ENCODE measurements at places on chromosomes 3 and 15.

GRCh38 chr3:150737874-150738679, 24.9 kb downstream of the SIAH2 start:
- DNase-seq: no peak

DNA sequence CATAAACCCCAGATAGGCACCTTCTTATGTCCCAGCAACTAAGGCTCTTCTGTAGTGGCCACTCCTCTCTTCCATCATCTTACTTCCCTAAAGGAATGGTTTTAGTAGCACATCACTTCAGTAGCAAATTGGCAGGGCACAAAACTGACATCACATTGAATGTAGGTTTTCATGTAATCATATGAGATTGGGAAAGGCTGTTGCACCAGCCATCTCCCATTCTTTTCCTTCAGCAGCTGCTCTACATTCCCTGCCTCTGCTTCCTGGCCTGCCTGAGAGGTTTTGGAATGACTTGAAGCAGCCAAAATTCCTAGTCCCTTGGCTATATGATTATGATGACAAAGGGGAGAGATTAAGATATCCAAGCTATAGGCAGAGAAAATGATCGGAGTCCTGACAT, 36.5 kb downstream of the NSUN3 start:
- DNase-seq: no peak

DNA sequence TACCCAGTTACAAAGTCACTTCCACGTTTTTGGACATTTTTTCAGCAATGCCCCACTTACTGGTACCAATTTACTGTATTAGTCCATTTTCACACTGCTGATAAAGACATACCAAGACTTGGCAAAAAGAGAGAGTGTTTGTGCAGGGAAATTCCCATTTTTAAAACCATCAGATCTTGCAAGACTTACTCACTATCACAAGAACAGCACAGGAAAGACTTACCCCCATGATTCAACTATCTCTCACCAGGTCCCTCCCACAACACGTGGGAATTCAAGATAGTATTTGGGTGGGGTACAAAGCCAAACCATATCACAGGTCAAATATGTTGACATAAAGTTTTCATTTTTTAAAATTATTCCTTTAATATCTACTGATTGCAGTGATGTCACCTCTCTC, 16.2 kb upstream of the ABI3BP start:
- no peak for DNase-seq

DNA sequence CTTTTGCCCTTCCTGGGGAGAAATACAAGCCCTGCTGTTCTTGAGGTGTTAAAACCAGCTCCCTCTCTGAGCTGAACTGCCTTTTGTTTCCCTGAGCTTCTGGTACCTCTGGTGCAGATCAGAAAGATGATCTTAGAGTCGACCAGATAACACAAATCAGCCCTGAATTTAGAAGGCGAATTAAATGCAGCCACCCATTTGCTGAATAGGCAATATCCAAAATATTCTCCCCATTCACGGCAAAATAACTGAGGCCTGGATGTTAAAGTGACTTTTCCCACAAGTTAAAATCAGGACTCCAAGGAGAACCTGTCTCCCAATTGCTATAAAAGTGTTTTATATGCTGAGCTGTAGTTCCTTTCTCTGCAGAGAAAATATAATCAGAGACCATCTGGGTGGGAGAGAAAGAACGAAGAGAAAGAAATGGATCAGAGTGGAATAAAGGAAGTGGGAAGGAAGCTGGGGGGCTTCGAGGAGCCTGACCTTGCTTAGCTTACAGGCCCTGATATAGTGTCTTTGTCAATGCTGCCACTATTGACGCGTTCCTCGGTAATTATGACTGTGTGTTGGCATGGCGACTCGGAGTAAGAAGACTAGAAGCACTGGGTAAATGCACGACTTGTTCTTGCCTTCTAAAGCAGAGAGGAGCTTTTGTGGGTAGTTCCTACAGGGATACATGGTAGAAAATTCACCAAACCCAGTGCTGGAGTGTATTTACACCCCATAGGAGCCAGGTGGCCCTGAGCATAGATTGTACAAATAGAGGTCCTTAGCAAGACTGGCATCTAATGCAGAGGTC, 47.5 kb upstream of the POLG start:
- DNase-seq: no peak

DNA sequence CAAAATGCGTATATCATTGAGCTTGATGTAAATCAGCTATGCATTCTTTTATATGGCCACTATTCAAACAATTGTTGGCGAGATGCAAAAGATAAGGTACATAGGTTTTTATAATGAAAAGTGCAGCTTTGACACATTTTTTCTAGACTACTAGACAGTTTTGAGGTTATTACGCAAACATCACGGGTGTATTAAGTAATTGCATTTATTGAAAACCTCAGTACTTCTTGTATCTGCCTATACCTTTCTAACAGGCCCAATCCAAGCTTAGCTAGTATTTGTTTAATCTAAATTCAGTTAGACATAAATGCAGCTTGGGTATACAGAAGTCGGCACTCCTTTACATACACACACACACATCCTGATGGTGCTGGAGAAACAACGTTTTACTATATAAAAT, 2.7 kb downstream of the SPESP1 start:
- no peak for DNase-seq

GRCh38 chr3:194935632-194936470, 250.2 kb downstream of the FAM43A start:
- DNase-seq: no peak

DNA sequence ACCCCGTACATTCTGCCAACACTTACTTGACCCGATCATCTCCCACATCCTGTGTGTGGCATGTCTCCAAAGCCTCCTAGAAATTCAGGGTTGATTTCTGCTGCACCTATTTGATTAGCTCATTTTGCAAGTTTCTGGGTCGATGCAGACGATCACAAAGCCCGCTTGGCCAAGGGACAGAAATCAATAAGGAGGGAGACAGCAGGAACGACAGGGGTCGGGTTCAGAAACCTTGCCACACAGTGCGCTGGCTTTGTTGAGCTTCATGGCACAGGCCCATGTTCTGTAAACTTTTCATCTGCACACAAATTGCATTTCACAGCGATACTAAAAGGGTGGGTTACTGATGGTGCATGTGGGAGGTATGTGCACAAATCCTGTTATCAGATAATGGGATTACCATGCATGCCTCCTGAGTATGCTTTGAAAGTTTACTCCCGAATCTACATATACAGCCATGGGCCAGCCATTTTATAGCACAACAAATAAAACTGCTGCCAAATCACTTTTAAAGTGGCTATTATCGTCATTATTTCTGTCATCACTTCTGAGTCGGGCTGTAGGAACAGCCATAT, 95.9 kb upstream of the ATP11B start:
- DNase-seq: no peak

DNA sequence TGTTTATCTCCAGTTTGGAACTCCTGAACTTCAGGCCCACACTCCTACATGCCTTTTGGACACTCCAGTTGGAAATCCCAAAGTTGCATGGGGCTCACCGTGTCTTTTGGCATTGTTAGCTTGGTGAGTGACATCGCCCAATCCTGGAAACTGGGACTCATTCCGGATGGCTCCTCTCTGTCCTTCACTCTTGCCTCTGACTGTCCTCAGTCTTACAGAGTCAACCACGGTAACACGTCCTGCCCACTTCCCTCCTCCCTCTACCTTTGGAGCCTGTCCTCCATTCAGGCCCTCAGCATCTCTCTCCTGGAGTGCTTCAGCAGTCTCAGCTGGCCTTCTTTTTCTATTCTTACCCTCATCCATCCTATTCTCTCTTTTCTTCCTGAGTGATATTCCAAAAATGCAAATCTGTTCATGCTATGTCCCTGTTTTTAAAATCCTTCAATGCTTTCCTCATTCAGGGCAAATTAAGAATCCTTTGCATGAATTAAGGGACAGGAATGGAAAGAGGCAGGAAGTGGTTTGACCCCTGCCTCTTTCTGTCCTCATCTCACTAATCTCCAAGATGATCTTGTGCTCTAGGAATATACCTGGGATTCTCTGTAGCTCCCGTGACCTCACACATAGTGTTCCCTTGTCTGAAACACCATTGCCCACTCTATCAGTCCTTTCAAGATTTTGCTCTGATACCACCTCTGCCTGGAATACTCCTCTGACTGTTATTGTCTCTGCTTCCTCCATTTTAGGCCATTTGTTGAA, 42.5 kb downstream of the LPP start:
- DNase-seq: no peak

DNA sequence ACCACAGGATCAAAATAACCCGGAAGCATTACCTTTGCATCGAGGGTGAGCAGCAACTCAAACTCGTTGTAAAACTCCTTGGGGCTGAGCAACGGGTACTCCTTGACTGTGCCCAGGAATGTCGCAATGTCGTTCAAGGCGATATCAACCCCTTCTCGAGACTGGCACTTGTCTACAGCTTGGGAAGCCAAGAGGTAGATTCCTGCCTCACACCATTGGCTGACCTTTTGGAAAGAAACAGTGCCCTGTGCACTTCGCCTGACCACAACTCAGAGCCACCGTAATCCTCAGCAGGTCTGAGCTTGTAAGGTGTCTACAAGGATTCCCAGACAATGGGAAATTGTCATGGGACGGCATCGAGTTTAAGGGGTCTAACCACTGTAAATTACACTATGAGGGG, 43.9 kb downstream of the B3GNT5 start:
- no peak for DNase-seq

Measured in CD4-positive, alpha-beta T cell treated with Interleukin-6 for 4 hours (primary cell).